ENCODE measurements at places on chromosomes 1 and 21.

- no peak for DNase-seq
Measured at GRCh38 chr1:31523769-31524168, 52.5 kb upstream of the TINAGL1 start.

DNA sequence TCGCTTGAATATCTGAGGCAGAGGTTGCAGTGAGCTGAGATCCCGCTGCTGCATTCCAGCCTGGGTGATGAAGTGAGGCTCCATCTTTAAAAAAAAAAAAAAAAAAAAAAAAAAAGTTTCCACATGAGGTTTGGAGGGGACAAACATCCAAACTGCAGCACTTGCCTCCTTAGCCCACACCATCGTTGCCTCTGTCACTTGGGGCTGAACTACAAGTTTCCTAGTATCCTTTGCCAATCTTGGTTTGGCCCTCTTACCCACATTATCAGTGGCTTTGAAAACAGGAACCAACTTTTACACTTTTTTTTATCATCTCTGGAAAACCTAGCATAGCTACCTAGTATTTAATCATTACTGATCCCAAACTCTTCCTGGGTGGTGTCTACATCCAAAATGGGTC is 59.2 kb downstream of the CLSTN1 start:
- no peak for DNase-seq

DNA sequence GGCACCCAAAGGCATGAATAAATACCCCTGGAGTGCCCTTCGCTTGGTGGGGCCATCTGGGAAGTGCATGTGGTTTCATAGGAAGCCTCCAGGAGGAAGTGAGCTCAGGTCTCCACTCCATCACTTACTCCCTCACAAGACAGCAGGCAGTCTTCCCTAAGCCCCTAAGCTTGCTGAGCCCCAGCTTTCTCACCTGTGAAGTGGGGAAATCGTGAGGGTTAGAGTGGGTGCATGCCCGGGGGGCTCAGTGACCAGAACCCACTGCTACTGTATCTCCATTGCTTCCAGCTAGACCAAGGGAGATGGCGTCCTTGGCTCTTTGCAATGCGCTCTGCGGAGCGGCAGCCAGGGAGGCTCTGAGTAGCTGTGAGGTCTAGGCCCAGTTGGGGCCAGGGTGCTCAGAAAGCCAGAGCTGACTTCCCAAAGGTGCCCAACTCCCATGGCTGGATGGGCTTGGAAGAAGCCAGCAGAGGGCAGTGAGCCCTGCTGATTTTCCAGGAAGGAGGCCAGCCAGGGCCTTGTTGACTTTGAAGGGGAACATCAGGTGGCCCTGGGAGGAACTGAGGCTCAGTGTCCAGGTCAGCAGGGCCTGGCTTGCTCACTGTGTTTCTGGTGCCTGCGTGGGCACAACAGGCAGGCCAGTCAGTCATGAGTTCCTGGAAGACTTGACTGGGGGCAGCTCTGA is 27.3 kb downstream of the CDCP2 start:
- no peak for DNase-seq

DNA sequence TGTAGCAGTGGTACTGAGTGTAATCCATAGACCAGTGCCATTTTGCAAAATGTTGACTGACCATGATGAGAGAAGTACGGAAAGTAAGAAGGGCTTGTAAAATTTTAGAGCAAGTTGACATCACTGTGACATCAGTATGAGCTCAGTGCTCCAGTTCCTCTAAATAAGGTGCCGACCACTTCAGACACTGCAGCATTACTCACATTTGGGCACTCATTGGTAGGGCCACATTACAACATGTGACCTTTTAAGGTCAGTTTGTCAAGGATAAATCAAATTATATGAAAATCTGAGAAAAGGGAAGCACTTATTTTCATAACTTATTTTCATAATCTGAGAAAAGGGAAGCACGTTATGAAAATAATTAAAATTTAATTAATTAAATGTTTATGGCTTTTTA is 128.0 kb upstream of the ERG start:
- no peak for DNase-seq

- no peak for DNase-seq
Measured at GRCh38 chr1:2249559-2249906, 21.4 kb downstream of the SKI start.

- DNase-seq: no peak
Measured at GRCh38 chr1:33649759-33650158, 177.3 kb downstream of the ZSCAN20 start.

- no peak for DNase-seq
Measured at GRCh38 chr21:41819856-41820281, 53.0 kb upstream of the RIPK4 start.

- no peak for DNase-seq
Measured at GRCh38 chr1:21544095-21544494, 34.9 kb downstream of the ALPL start.

GRCh38 chr1:3243304-3243703 is 174.3 kb downstream of the PRDM16 start:
- DNase-seq: no peak

GRCh38 chr1:72262735-72263134 is 19.6 kb downstream of the NEGR1 start:
- DNase-seq: no peak

GRCh38 chr21:37553078-37553481 is 186.5 kb downstream of the DYRK1A start:
- DNase-seq: no peak

DNA sequence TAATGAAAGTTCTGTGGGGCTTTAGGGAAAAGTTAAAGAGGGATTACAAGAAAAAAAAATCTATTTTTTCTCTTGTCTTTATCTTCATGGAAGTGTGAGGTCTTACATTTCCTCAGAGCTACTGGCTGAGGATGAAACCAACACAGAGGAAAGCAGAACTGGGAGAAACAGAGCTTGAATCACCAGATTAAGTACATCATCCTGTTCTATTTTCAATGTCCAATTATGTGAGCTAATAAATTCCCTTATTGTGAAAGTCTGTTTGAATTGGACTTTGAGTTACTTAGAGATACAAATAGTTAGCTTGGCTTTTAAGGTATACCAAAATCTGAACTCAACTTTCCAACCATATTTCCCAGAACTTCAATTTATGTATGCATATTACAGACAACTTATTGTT is 69.2 kb downstream of the LPGAT1 start:
- DNase-seq: no peak

GRCh38 chr1:110176299-110176956 is 26.1 kb downstream of the SLC6A17 start:
- DNase-seq: no peak

DNA sequence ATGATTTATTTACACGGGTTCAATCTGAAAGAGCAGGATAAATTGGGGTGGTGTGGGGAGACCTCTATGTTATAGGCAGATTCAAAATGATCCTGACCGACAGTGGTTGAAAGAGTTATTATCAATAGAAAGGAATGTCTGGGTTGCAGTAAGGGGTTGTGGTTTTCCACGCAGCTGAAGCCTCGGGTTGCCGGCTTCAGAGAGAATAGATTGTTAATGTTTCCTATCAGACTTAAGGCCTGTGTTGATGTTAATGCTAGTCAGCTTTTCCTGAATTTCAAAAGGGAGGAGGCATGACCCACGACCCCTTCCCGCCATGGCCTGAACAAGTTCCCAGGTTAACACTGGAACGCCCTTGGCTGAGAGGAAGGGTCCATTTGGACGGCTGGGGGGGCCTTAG is 2.2 kb upstream of the UBE2J2 start:
- DNase-seq: no peak

All from stimulated activated CD8-positive, alpha-beta memory T cell treated with anti-CD3 and anti-CD28 coated beads, Interleukin-4, amount 100 ng/mL, for 1 hour (primary cell).